ENCODE measurements at places on chromosomes 7 and 10.

DNA sequence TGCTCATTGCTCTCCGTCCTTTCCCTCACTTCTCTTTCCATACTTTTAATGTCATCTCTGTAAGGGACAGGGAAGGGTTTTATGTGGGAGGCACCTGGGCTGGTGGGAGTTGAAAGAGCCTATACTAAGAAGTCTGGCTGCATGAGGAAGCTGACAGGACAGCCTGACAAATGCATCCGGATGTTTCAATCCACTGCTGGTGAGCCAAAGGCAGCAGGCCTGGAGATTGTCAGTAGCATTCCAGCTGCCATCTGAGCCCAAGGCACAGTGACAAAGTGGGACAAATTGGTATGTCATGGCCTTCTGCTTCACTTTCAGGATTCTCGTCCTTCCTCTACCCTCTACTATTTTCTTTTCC lies 218.4 kb downstream of the STK31 start:
- no peak for DNase-seq

DNA sequence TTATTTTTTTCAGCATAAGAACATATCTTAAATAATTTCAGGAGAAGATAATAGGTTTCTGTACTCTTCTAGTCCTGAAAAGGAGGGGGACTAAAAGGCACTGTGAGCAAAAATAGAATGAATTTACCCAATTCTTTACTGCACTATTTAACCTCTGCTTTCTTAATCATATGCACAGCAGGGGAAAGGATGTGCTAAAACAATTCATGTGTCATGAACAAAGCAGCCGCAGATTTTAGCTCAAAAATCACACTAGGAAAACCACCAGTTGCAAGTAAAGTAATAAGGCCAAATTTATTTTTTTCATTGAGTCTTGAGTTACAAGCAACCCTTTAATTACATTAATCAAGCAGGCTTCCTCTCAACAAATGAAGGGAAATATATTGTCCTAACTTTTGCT lies 80.1 kb downstream of the CABCOCO1 start:
- DNase-seq: no peak

GRCh38 chr10:60767424-60767823 lies 10.9 kb upstream of the CDK1 start:
- no peak for DNase-seq

DNA sequence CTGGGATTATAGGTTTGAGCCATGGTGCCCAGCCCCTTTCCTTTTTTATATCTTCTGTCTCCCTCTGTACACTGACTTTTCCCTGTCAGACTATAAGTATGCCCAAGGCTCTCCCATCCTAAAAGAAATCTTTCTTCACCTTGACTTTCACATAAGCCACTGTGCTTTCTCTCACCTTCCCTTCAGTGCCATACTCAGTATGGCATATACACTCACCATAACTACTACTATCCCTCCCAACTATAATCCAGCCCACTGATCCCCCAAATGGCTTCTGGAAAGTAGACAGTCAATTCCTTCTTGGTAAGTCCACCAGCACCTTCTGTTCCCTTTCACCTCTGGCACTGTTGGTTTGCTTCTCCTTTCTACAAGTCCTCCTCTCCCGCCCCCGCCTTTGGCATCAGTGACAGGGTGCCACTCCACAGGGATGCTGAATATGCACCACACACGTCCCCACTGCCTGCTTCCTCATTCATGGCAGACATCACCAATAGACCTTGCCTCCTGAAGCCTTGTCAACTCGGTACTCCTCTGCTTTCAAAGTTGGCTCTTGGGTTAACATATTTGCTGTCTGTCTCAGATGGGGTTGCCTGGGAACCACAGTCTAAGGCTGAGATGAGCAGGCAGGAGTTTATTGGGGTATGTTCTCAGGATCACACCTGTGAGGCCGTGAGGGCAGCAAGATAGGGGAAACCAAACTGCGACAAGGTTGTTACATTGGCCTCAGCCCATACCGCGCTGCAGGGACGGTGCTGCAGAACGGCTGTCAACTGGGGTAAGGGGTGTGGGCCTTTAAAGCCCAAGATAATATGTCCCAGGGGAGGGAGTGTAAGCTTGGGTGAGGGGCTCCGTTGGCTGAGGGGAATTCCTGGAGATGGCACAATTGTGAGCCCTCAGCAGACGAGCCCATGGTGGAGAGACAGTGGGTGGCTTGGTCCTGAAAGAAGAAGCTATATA lies 7.2 kb upstream of the PSAP start:
- no peak for DNase-seq

DNA sequence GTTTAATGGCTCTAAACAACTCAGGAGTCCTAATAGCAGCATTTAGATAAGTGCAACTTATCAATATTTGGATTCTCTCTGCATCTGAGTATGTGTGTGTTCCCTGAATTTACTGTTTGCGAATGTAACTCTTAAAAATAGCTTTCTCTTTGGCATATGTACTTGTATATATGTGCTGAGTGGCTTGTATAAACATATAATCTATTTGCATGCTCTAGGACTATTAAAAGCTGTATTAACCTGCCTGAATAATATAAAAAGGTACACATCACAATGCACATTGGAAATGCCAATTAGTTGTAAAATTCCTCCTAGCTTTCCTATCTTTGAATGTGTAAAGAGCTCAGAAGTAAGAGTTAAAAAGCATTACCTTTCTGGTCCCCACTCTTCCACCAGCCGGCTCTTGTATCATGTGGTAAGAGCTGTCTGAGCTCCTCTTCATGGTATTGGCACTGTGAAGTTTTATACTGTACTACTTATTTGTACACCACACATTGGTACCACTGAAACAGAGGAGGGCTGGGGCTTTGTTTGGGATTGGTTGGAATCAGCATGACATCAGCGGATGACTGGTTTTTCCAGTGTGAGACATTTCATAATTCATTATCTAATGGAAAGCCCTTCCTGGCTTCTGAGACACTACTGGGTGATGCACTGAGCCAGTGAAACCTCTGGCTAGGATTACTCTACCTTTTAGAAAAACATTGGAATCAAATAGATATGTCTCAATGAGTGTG lies at the start of gene INHBA:
Gene INHBA (minus strand): TSS at position 456 of the 737 bp plus-strand sequence. CDS start 2,716 bp downstream, outside the sequence.
- no peak for DNase-seq

DNA sequence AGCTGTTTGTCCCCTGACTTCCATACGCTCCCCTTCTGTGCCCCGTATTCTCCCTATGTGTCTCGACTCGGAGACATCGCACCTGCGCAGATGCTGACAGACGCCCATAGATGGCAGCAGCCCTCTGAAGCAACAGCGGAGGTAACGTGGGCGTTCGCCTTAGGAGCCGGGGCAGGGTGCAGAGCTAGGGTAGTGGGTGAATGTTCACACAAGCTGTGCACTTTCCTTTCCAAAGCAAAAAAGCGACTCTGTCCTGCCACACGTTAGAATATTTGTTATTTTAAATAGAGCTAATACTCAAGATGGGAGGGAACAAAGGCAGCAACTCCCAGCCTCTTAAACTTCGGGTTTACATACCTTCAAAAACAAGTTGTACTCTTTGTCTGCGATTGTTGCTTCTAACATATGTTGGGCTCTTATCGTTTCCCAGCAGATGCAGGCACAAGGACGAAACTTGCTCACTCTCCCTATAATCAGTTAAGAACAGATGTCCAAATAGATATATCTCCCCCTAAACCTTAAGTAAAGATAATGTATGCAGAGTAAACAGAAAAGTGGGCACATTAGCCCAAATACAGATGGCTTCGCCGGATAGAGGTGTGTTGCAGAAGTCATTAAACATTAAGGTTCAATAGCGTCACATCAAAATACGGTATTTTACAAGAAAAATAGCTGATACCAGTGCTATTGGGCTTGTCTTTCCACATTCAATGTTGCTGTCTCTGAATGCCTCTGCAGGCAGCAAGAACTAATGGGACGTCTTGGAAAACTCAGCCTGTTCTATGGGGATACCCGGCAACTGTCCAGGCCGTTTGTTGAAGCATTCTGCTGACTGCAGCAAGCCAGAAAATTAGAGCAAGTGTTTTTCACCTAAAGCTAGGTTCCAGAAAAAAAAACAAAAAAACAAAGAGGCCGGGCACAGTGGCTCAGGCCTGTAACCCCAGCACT lies 340.3 kb upstream of the PRKCQ start:
- DNase-seq: peak; percentile 50

GRCh38 chr10:112026438-112026837 lies 157.1 kb downstream of the GPAM start:
- no peak for DNase-seq

GRCh38 chr10:114245121-114245791 lies 6.2 kb downstream of the VWA2 start:
- DNase-seq: no peak

- DNase-seq: no peak
Measured at GRCh38 chr10:120145107-120145506, 252.6 kb downstream of the SEC23IP start.
